ENCODE measurements at places on chromosomes 13 and 19.
A peak's percentile ranks its signal among the peaks of the same experiment; 100 is the strongest.

DNA sequence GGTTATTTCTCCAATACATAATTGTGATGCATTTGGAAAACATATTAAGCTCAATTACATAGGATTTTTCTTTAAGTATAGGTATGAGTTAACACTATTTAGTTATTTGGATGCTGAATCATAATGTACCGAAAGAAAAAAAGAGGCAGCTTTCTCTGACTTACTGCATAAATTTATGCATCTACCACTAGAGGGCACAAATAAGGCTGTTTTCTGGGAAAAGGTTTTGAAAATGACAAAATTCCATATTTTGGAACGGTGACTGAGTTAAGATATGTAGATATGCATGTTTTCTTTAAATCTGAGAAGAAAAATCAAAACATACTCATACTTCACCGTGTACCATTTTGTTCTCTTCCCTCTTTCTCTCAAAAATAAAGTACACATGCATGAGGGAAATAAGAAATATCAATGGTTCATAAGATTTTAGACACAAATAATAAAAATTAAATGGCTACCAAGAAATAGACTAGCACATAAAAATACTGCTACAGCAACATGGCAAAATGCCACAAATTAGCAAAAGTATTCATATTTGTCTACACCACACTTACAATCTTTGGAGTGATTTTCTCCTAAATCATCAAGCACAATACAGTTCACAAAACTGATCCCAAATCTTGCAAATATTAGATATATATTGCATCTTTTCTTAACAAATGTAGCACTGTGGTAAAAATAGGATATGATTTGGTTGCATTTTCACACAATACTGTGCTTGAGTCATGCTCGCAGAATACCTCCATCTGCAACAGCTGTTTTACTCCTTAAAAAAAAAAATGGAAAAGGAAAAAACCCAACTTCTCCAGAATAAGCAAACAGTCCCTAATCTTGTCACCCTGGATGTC is 260.0 kb downstream of the FGF14 start:
- H3K27ac ChIP-seq: no peak overlapping the region
- H3K4me3 ChIP-seq: no peak overlapping the region
- no peak for DNase-seq
- H3K4me1 ChIP-seq: no peaks in the 10 kb centered on the region
- H3K36me3 ChIP-seq: no peaks in the 10 kb centered on the region

GRCh38 chr13:106802917-106803316 is 235.0 kb upstream of the ARGLU1 start:
- H3K36me3 ChIP-seq: no peaks in the 10 kb centered on the region

DNA sequence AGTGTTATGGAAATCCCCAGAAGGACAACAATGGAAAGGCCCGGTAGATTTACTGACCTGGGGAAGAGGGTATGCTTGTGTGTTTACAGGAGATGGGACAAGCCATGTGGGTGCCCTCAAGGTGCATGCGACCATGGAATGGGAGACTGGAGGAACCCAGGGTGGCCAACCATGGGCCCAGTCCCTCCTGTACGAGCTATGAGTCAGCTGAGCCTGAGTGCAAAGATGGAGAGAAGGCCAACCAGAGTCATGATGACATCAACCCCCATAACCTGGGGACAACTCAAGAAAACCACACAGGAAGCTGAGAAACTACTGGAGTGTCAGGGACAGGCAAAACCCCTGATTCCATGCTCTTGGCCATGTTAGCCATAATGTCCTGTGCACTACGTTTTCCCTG is 7.8 kb downstream of the ZNF350 start:
- H3K27ac ChIP-seq: no peak overlapping the region
- no peak for DNase-seq
- peaks cover 77% of the 10 kb centered on the region for H3K36me3 ChIP-seq
- no peaks in the 10 kb centered on the region for H3K27me3 ChIP-seq

GRCh38 chr19:1370579-1371361 is 12.9 kb upstream of the NDUFS7 start:
- DNase-seq: no peak
- no peaks in the 10 kb centered on the region for H3K36me3 ChIP-seq
- no peak overlapping the region for H3K27ac ChIP-seq
- no peaks in the 10 kb centered on the region for H3K4me1 ChIP-seq
- H3K27me3 ChIP-seq: no peaks in the 10 kb centered on the region
- H3K4me3 ChIP-seq: no peak overlapping the region

DNA sequence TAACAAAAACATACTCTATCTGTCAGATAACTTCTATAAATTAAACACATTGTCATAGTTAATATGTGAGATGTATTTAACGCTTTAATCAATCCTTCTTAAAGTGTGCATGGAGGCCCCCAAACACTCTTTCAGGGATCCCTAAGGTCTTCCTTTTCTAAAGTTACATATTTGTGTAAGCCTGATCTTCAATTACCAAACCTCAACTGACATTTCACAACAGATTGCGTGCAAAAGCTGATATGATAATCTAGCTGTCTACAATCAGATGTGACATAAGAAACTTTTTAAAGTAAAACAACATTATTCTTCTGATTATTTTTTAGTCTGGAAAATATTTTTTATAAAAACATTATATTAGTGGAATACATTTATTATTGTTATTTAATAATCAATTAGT is 1850.4 kb downstream of the OLFM4 start:
- DNase-seq: no peak
- no peaks in the 10 kb centered on the region for H3K4me1 ChIP-seq
- H3K4me3 ChIP-seq: no peak overlapping the region
- no peaks in the 10 kb centered on the region for H3K36me3 ChIP-seq
- H3K27ac ChIP-seq: no peak overlapping the region
- no peaks in the 10 kb centered on the region for H3K27me3 ChIP-seq

DNA sequence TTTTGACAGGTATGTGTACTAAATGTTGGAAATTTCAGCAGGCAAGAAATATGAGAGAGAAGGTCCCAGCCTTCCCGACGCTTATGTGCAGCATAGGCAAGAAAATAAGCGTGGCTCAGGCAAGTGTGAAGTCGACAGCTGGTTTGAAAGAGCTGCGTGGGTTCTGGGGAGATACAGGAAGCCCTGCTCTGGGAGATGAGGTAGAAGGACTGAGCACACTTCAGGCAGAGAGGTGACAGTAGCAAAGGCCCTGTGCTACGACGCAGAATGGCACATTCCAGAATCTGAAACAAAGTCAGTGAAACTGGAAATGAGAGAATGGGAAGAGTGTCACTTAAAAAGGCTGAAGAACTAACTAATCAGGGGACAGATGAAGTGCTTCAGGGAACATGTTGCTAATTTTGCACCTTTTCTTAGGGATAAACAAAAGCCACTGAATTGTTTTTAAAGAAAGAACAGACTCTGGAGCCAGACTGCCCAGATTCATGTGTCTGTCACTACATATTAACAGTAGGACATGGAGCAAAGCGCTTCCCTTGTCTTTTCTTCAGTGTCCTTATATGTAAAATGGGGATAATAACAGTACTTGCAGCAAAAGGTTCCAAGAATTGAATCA is 160.1 kb downstream of the SPRY2 start:
- H3K4me3 ChIP-seq: no peak overlapping the region
- no peaks in the 10 kb centered on the region for H3K4me1 ChIP-seq
- H3K27me3 ChIP-seq: no peaks in the 10 kb centered on the region
- H3K27ac ChIP-seq: no peak overlapping the region
- DNase-seq: no peak

GRCh38 chr19:21492947-21493906 is 12.2 kb upstream of the ZNF429 start:
- no peaks in the 10 kb centered on the region for H3K27me3 ChIP-seq
- H3K4me3 ChIP-seq: no peak overlapping the region
- H3K4me1 ChIP-seq: no peaks in the 10 kb centered on the region
- DNase-seq: no peak
- peaks cover 24% of the 10 kb centered on the region for H3K36me3 ChIP-seq
- no peak overlapping the region for H3K27ac ChIP-seq

DNA sequence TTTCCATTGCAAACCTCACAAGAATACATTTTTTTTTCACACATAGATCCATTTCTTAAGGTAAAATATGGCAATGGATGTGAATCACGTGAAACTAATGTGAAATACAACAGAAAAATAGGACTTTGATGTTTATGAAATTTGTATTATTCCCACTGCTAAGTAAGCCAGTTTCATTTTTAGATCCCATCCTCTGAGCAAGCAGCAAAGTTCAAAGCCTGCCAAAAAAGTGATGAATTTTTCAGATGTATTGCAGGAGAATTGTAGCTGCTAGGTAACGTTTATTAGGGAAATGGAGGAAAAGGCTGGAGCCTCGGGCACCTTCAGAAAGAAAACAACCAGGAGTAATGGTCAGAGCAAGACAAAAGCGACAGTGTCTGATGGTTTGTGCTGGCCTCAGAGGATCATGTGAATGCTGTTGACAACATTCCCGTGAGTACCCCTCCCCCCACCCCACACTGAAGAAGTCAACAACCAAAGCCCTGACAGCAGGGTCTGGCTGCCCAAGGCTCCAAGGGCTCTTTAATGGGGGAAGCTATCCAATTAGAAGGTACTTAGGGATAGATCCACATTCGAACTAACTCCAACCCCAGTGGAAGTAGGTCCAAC is 95.5 kb downstream of the OXGR1 start:
- H3K4me1 ChIP-seq: no peaks in the 10 kb centered on the region
- DNase-seq: no peak
- no peak overlapping the region for H3K4me3 ChIP-seq
- no peak overlapping the region for H3K27ac ChIP-seq
- no peaks in the 10 kb centered on the region for H3K36me3 ChIP-seq
- no peaks in the 10 kb centered on the region for H3K27me3 ChIP-seq

- peaks cover 4% of the 10 kb centered on the region for H3K36me3 ChIP-seq
- peaks cover 47% of the 10 kb centered on the region for H3K4me1 ChIP-seq
- peaks cover 2% of the 10 kb centered on the region for H3K27me3 ChIP-seq
Measured at GRCh38 chr13:27449936-27450828, at the start of gene MTIF3. Gene MTIF3, minus strand, starts transcription at chr13:27450564. Its CDS starts 10,116 bp downstream, at chr13:27440448.

DNA sequence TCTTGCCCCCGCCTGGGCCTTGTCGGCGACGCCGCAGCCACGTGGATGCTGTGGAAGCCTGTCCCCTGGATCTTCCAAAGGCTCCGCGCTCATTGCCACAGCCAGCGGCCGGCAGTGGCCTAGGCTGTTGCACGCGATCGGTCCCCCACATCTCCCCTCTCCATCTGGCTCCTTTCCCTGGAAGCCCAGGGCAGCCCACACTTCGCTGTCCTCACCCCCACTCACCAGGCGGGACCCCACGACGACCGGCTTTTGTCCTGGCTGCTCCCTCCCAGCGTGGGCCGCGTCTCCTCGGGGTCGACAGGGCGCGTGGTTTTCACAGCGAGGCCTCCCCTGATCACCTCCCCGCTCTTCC is 605 bp upstream of the TEX30 start:
- peak overlapping the region; percentile 81 for H3K4me3 ChIP-seq
- peaks cover 54% of the 10 kb centered on the region for H3K4me1 ChIP-seq
- no peak for DNase-seq
- peaks cover 2% of the 10 kb centered on the region for H3K36me3 ChIP-seq
- no peaks in the 10 kb centered on the region for H3K27me3 ChIP-seq
- H3K27ac ChIP-seq: peak overlapping the region; percentile 89

- peak overlapping the region; percentile 82 for H3K4me3 ChIP-seq
- DNase-seq: no peak
- peaks cover 15% of the 10 kb centered on the region for H3K4me1 ChIP-seq
Measured at GRCh38 chr19:36605877-36606478, 865 bp downstream of the ZNF382 start.

GRCh38 chr19:50329146-50329925 is at the start of gene KCNC3:
Gene KCNC3, minus strand, starts transcription at chr19:50329377. Its CDS starts 295 bp downstream, at chr19:50329082.
- peaks cover 52% of the 10 kb centered on the region for H3K27me3 ChIP-seq
- H3K4me1 ChIP-seq: peaks cover 49% of the 10 kb centered on the region
- H3K36me3 ChIP-seq: peaks cover 7% of the 10 kb centered on the region
- H3K27ac ChIP-seq: peak within 1 kb of the TSS; percentile 81
- peak; percentile 89 for DNase-seq

- H3K27ac ChIP-seq: no peak overlapping the region
- H3K4me3 ChIP-seq: no peak overlapping the region
- no peak for DNase-seq
- peaks cover 2% of the 10 kb centered on the region for H3K4me1 ChIP-seq
Measured at GRCh38 chr19:33150852-33151518, 19.1 kb downstream of the WDR88 start.

DNA sequence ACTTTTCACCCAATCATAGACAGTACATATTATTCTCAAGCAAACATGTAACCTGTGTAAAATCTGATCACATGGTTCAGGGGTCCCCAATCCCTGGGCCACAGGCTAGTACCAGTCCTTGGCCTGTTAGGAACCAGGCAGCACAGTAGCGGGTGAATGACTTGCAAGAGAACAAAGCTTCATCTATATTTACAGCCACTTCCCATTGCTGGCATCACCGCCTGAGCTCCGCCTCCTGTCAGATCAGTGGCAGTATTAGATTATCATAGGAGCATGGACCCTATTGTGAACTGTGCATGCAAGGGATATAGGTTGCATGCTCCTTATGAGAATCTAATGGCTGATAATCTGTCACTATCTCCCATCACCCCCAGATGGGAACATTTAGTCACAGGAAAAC is 133.1 kb downstream of the MAB21L1 start:
- H3K4me1 ChIP-seq: peaks cover 2% of the 10 kb centered on the region
- no peak overlapping the region for H3K27ac ChIP-seq
- H3K4me3 ChIP-seq: no peak overlapping the region
- DNase-seq: no peak
- H3K36me3 ChIP-seq: no peaks in the 10 kb centered on the region
- H3K27me3 ChIP-seq: no peaks in the 10 kb centered on the region

GRCh38 chr19:17718947-17719711 is at the start of gene MAP1S:
Gene MAP1S, plus strand, starts transcription at chr19:17719480. Its CDS starts 23 bp downstream, at chr19:17719503.
- H3K4me1 ChIP-seq: peaks cover 32% of the 10 kb centered on the region
- H3K27ac ChIP-seq: peak within 1 kb of the TSS; percentile 84
- peaks cover 3% of the 10 kb centered on the region for H3K36me3 ChIP-seq
- H3K27me3 ChIP-seq: peaks cover 2% of the 10 kb centered on the region
- peak within 1 kb of the TSS; percentile 93 for H3K4me3 ChIP-seq
- peak; percentile 83 for DNase-seq

GRCh38 chr13:50197705-50198104 is 182.5 kb downstream of the KCNRG start:
- no peaks in the 10 kb centered on the region for H3K4me1 ChIP-seq
- no peak for DNase-seq
- H3K36me3 ChIP-seq: no peaks in the 10 kb centered on the region
- H3K27me3 ChIP-seq: peaks cover 7% of the 10 kb centered on the region

GRCh38 chr13:91241221-91241933 is 106.1 kb upstream of the MIR17HG start:
- no peak for DNase-seq
- peaks cover 5% of the 10 kb centered on the region for H3K27me3 ChIP-seq
- H3K4me3 ChIP-seq: no peak overlapping the region
- H3K4me1 ChIP-seq: no peaks in the 10 kb centered on the region
- no peak overlapping the region for H3K27ac ChIP-seq

- no peaks in the 10 kb centered on the region for H3K4me1 ChIP-seq
- no peak overlapping the region for H3K27ac ChIP-seq
- no peak overlapping the region for H3K4me3 ChIP-seq
- DNase-seq: no peak
- H3K36me3 ChIP-seq: no peaks in the 10 kb centered on the region
Measured at GRCh38 chr13:89749888-89750287, 1597.6 kb upstream of the MIR17HG start.

Data from activated naive CD8-positive, alpha-beta T cell treated with anti-CD3 and anti-CD28 coated beads, Interleukin-2, amount 10 ng/mL, durations not matched to agents 7 days and 5 days (primary cell).